ENCODE measurements at places on chromosomes 2 and 18. TPM values are rescaled to one million over a fixed set of nuclear protein-coding genes. Genes with fewer than 3 reads are reported as not detected.

DNA sequence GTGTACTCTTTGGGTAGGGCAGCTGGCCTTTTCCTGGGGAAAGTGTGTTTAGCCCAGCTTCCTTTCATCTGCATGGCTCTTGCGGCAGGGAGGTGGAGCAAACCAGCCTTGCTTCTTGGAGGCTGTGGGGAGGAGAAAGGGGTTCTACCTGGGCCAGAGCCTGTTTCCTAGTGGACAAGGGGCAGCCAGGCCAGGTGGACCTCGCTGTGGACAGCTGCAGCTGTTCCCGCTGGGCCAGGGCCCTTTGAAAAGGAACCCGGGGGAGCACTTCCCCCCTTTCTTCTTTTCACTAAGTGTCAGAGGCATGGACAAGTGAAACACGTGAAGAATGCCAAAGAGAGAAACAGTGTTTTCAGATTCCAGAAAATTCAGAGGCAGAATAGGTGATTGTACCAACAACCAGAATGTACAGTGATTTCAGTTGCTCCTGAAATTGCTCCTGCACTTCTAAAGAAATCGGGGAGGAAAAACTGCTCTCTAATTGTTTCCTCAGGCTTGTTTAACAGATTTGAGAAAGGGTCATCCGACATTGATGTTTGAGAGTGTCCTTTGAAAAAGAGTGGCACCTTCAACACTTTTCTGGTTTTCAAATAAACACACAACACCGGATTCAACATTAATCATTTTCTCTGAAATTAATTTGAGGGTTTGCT, 3.9 kb downstream of the GLI2 start:
- no peak for DNase-seq

DNA sequence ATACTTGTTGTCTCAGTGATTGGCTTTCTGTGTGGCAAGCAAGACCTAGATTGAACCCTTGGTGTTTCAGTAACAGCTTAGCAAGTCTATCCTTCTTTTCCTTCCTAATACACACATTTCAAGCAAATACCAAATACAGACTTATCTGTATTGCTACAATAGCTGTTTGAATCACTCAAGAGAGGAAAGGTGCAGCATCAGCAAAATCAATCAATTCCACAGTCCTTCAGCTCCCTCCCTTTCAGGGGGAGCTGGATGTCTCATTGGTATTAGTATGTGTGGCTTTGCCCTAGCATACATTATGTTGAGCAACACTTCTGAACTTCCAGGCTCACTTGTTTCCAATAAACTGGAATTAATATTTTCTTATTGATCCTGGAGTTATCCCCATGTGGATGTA, 323.1 kb downstream of the TMX3 start:
- DNase-seq = no peak

GBX2 gene
- total RNA-seq = not detected

DNA sequence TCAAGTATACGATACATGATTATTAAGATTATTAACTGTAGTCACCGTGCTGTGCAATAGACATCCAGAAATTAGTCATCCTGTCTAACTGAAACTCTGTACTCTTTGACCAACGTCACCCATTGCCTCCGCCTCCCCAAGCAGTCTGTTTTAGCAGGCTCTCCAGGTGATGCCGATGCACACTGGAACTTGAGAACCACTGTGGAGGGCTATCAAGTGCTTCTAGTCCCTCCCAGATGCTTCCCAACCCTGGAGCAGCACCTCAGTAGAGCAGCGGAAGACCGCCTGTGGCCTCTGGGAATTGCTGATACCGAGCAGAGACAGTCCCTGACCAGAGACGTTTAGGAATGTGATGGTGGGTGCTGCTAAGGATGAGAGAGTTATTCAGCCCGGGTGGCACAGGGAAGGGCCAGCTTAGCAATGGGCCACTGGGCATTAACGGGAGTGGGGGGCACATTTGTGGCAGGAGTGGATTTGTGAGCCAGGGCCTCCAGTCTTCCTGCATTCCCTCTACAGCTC, 50.7 kb downstream of the LIPG start:
- DNase-seq = no peak

- DNase-seq = no peak
Measured at GRCh38 chr2:27369471-27370025, 590 bp downstream of the EIF2B4 start.

DNA sequence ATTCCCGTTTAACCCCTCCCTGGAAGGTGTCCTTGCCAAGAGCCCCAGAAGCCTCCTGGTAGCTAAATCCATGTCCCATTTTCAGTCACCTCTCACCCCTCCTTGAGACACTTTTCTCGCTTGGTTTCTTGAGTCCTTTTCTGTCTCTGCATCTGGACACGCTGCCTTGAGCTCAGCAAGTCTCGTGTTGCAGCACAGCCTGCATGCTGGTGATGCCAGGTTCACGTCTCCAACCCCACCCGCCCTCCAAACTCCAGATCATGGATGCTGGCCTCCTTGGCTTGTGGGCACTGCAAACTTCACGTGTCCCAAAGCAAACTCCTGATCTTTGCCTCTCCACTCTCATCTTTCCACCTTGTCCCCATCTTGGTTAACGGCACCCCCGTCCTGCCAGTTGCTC, 39.3 kb downstream of the CENPO start:
- no peak for DNase-seq

CD8B2 gene
- total RNA-seq = not detected

GRCh38 chr2:98436734-98437133, 7.9 kb upstream of the INPP4A start:
- no peak for DNase-seq

DNA sequence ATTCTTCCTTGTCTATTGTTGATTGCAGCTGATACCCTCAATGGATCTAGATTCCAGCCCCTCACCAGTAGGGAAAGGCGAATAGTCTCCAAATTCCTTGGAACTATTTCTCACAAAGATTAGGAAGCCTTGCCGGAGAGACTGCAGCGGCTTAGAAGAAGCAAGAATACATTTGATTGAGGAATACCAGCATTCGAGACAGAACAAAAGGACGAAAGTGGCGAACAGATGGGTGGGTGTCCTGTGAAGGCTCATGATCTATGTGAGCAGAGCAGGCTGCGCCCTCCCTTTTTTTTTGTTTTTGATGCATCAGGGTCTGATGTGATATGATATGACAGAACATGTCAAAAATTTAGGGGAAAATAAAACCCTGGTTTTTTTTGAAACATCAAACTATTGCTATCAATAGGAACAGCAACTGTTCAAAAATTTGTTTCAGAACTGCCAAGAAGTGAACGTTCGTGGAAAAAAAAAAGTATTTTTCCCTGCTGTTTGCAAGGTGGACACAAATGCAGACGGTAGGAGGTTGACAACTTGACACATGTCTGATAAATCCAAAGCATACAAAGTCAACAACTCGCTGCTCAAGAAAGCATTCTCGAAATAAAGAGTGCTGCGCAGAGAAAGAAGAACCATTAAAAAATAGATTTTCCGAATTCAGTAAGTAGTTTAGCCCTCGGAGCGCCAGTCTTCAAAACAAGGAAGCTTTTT, 49.1 kb downstream of the PTGR3 start:
- DNase-seq = no peak

DNA sequence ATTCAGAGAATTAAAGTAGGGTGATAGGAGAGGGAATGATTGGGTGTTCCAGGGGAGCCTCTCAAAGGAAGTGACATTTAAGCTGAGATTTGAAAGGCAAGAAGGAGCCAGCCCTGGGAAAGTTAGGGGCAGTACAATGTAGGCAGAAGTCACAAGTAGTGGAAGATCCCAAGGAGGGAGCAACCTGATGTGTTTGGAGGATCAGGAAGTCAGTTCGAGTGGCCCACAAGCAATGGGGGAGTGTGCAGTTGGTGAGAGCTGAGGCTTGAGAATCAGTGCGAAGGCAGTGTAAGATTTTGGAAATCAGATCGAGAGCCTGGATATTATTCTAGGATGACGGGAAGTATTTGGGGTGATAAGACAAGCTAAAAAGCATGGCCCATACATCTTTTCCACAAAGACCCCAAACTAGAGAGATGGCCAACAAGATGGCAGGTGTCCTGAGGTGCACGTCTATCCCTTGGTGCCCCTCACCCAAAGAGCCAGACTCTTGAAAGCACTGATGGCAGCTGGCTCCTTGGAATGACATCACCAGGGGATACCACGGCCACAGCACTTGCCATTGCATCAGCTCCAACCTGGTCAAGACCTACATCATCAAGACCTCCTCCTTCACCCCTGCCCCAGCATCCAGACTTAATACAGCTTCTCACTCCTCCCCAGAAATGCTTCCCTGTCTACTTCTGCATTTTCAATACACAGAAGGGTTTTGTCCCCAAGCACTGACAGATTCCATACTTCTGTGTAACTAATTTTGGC, 127.3 kb downstream of the BCL2 start:
- no peak for DNase-seq

ARL5A gene
- 47.9 TPM for total RNA-seq

HOXD12 gene
- total RNA-seq = not detected

DNA sequence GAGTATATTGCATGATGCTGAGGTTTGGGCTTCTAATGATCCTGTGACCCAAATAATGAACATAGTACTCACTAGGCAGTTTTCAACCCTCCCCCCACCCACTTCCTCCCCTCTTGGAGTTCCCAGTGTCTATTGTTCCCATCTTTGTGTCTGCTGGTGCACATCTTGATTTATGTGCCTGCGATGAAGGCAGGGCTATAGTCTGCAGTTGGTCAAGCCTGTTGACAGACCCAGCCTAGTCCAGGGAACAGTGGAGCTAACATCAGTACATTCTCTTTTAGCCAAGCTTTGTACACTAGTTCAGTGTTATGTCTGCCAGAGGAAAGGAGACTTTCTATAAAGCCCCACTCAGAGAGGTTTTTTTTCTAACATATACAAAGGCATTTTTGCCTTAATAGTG, 287.6 kb downstream of the CPS1 start:
- no peak for DNase-seq

DNA sequence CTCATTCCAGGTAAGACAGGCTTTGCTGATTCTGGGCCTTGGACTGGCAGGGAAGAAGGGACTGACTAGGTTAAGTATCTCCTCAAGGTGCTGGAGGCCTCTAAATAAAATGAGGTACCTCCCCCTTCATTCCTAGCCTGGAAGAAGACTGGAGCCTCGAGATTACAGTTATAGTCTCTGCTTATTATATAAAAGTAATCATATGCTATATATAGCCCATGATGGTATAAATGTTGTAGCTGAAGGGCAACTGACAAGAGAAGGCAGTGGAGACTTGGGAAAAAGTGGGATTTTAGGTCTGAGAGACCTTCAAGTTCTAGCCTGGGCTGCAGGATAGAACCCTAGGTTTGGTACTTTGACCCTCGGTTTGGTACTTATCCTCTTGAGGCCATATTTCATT, 248.3 kb downstream of the PLCL1 start:
- no peak for DNase-seq

DNA sequence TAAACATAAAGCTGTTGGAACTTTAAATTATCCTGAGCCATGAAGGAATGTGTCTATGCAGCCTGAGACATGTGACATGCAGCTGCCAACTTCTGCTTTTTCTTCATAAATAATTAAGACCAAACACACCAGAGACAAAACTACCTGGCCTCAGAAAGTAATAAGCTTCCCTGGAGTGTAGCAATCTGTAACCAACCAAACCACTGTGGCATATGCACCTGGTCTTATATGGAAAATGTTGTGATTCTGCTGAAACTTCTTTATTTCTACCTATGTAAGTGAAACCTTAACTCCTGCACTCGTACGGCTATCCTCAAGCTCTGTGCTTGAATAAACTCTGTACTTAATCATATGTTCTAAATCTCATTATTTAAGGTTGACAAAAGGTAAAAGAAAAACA, 515.0 kb downstream of the TMEM182 start:
- no peak for DNase-seq

DNA sequence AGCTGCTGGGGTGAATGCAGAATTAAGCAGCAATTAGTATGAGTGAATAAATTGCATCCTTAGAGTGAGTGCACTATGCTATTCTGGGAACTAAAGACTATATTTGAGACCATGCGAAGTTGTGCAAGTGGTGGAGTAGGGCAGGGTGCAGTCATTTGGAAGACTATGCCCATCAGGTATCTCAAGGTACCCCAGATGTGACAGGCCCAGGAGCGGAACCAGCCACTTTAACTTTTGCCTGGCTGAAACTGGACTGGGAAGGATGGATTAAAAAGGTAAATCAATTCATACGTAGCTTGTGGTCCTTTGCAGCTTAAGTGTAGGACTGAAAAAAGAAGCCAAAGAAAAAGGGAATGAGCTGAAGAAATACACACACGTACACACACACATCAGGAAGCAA, 1.7 kb downstream of the KYNU start:
- DNase-seq = no peak

DNA sequence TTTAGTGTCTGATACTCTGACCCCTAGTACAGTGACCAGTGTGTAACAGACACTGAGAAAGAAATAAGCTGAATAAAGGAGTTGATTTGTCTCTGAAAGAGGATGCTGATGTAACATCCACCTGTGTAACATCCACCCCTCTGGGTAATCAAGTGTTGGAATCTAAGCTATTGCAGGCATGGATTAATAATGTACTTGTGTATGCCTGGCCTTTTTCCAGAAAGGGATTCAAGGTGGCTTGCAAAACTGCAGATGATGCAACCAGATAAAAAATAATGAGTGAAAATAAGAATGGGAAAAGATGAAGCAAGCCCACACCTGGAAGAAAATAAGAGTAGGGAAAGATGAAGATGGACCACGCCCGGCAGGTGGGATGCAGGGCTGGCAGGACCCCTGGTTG, 48.2 kb upstream of the FOXI3 start:
- no peak for DNase-seq

- no peak for DNase-seq
Measured at GRCh38 chr18:8218197-8218596, 391.0 kb upstream of the RAB12 start.

SERPINB12 gene
- not detected for total RNA-seq

DNA sequence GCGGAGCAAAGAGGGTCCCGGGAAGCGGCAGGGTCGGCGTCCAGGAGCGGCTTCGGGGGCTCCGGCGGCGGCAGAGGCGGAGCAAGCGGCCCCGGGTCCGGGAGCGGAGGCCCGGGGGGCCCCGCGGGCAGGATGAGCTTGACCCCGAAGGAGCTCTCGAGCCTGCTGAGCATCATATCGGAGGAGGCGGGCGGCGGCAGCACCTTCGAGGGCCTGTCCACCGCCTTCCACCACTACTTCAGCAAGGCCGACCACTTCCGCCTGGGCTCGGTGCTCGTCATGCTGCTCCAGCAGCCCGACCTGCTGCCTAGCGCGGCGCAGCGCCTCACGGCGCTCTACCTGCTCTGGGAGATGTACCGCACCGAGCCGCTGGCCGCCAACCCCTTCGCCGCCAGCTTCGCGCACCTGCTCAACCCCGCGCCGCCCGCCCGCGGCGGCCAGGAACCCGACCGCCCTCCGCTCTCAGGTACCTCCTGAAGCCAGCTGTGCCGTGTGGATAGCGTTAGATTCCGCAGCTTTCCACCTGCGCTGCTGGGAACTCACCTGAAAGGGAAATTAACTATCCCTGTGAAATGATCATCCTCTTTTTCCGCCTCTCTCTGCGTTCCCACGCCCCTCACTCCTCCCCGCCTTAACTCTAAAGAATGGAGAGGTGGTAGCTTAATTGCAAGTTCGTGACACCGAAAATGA, 472 bp downstream of the CNOT11 start:
- peak; percentile 86 for DNase-seq

GRCh38 chr2:207883002-207883780, 113.5 kb upstream of the FZD5 start:
- no peak for DNase-seq

HOXD10 gene
- total RNA-seq = not detected
